Neuronal stem cell (in vitro differentiated cells): ENCODE measurements at places on chromosomes 11 and 22.

GRCh38 chr11:36467916-36468315 lies 42.2 kb downstream of the TRAF6 start:
- H3K27me3 ChIP-seq = no peaks in the 10 kb centered on the region
- no peak overlapping the region for H3K4me3 ChIP-seq
- DNase-seq = no peak
- H3K36me3 ChIP-seq = no peaks in the 10 kb centered on the region

GRCh38 chr22:43796567-43796966 lies 15.5 kb downstream of the EFCAB6 start:
- no peaks in the 10 kb centered on the region for H3K36me3 ChIP-seq
- H3K4me1 ChIP-seq = no peaks in the 10 kb centered on the region
- H3K4me3 ChIP-seq = no peak overlapping the region
- peak; percentile 18 for DNase-seq
- no peak overlapping the region for H3K27ac ChIP-seq
- no peaks in the 10 kb centered on the region for H3K27me3 ChIP-seq

DNA sequence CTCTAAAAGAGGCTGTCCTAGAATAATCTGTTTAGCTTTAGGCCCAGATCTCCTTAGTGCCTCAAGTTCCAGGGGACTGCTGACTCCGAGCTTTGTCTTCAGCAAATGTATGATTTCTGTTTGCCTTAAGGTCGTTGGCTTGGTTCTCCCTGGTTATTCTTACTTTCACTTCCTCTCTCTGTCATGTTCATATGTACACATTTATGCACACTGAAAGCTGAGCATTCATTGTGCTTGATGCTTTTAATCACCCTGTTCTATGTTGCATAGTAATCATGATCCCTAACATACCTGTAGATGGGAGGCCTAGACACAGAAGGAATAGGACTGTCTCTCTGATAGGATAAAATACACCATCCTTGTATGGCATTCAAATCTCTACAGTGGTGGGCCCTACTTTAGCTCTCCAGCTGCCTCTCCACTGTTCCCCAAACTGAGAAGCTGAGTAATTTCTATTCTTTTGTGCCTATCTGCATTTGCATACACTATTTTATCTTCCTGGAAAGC lies 7.2 kb downstream of the PPFIBP2 start:
- H3K4me3 ChIP-seq = no peak overlapping the region
- no peak for DNase-seq
- H3K27me3 ChIP-seq = no peaks in the 10 kb centered on the region
- H3K36me3 ChIP-seq = no peaks in the 10 kb centered on the region
- no peaks in the 10 kb centered on the region for H3K4me1 ChIP-seq
- no peak overlapping the region for H3K27ac ChIP-seq

GRCh38 chr11:102967497-102967896 lies 12.0 kb upstream of the MMP13 start:
- H3K4me1 ChIP-seq = no peaks in the 10 kb centered on the region
- H3K27ac ChIP-seq = no peak overlapping the region
- H3K36me3 ChIP-seq = no peaks in the 10 kb centered on the region

- DNase-seq = no peak
- H3K4me1 ChIP-seq = no peaks in the 10 kb centered on the region
- no peak overlapping the region for H3K27ac ChIP-seq
These were observed 82.3 kb downstream of the TBC1D22A start for GRCh38 chr22:46844606-46845210.

- peaks cover 11% of the 10 kb centered on the region for H3K27me3 ChIP-seq
- no peaks in the 10 kb centered on the region for H3K36me3 ChIP-seq
- no peak for DNase-seq
- H3K27ac ChIP-seq = no peak overlapping the region
- no peak overlapping the region for H3K4me3 ChIP-seq
These were observed 95.7 kb downstream of the OSBP2 start for GRCh38 chr22:30790366-30790765.

DNA sequence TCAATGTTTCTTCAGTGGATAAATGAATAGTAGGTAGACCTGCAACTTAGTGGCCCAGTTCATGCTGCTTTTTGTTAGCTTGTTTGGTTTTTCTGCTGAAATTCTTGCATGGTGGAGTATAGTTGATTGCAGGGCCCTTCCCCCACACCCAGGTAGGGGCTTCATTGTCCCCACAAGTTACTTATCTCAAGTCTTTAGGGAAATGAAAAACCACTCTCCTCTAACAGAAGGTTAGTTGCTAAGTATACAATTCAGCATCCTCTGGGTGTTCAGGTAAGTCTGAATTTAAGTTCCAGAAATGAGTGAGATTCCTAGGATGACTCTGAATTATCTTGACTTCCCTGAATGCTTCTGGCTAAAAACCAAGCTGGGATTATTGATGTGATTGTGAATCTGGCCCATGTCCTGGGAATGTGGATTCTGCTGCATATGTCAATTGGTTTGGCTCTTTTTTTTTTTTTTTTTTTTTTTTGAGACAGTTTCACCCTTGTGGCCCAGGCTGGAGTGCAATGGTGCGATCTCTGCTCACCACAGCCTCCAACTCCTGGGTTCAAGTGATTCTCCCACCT lies 40.3 kb downstream of the BCL2L13 start:
- DNase-seq = no peak
- no peaks in the 10 kb centered on the region for H3K27me3 ChIP-seq
- no peaks in the 10 kb centered on the region for H3K36me3 ChIP-seq
- no peak overlapping the region for H3K4me3 ChIP-seq

DNA sequence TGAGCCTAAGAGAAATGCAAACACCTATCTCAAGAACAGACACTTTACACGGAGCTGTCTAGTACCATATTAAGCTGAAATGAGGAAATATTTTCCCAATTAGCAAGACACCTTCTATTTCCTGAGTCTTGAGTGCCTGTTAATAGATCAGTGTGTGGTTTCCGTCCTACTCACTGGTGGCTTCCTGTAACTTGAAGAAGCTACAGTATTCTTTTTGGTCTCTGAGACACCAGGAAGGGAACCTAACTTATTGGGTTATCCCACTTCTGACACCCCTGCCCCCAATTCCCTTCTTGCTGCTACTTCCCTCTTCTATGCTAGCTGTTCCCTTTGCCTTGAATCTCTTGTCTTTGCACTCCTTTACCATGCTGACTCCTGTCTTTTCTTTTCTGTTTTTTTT lies 92.7 kb downstream of the FDX1 start:
- H3K27me3 ChIP-seq = no peaks in the 10 kb centered on the region
- no peaks in the 10 kb centered on the region for H3K4me1 ChIP-seq
- H3K4me3 ChIP-seq = no peak overlapping the region

DNA sequence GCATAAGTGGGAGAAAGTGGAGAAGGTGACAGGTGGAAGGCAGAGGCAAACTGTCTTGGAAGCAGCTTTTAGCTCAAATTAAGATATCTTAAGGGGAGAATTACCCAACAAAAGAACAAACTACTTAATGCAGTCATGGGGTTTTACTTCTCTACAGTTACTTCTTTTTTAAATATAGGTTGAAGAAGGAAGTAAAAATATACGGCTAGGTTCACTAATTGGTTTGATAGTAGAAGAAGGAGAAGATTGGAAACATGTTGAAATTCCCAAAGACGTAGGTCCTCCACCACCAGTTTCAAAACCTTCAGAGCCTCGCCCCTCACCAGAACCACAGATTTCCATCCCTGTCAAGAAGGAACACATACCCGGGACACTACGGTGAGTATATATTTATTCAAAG lies 40.8 kb downstream of the PDHX start:
- H3K27me3 ChIP-seq = no peaks in the 10 kb centered on the region
- H3K4me3 ChIP-seq = no peak overlapping the region
- no peaks in the 10 kb centered on the region for H3K4me1 ChIP-seq
- H3K36me3 ChIP-seq = no peaks in the 10 kb centered on the region
- no peak for DNase-seq

GRCh38 chr11:131409345-131409744 lies 38.9 kb downstream of the NTM start:
- no peak overlapping the region for H3K27ac ChIP-seq
- H3K27me3 ChIP-seq = no peaks in the 10 kb centered on the region
- H3K36me3 ChIP-seq = no peaks in the 10 kb centered on the region
- H3K4me3 ChIP-seq = no peak overlapping the region
- H3K4me1 ChIP-seq = no peaks in the 10 kb centered on the region

DNA sequence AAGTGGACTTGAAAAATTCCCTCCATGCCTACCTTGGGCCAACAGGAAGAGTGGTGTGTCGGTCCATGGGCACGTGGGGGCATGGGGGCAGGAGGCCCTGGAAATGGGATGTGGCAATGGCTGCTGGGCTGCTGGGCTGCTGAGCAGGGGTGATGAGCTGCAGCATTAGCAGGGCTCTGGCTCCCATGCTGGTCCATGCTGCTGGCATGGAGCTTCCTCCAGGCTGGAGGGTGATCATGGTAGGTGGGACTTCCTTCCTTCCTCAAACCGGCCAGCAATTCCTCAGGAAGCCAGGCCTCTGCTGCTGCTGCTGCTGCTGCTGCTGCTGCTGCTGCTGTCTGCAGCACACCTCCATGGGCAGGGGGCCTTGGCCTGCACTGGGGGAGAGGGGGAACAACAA lies 4.3 kb downstream of the RGL4 start:
- H3K4me3 ChIP-seq = no peak overlapping the region
- no peaks in the 10 kb centered on the region for H3K27me3 ChIP-seq
- no peak for DNase-seq
- no peak overlapping the region for H3K27ac ChIP-seq

DNA sequence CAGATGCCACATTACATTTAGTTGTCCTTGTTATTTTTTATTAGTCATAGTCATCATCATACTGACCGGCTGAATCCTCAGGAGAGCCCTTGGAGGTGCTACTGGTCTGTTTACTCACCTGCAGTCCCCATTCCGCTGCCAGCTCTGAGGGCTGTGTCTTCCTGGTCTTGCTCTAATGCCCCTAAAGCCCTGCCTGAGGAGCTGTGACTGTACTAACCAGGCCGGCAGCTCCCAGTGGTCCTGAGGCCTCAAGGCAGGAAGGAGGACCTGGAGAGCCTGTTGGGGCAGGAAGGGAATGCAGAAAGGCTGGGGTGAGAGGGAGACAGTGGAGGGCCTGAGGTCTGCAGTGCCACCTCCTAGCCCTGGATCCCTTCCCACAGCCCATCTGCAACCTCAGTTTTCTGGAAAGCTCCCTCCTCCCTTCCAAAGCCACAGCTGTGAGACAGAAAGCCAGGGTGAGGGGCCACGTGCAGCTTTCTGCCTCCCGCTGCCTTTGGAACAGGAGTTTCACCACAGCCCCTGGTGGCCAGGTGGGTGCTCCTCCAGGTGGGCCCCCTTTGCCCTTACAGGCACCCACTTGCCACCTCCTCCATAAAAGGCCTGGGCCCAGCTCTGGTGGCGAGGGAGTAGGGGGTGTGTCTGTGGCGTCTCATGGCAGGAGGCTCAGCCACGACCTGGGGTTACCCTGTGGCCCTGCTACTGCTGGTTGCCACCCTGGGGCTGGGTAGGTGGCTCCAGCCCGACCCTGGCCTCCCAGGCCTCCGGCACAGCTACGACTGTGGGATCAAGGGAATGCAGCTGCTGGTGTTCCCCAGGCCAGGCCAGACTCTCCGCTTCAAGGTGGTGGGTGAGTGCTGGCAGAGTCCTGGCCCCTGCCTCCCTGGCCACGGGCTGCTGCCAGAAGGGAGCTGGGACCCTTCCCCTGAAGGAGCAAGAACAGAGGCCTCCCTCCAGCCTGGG lies at the start of gene ZP1:
Gene ZP1 (plus strand): TSS at position 632 of the 960 bp plus-strand sequence. CDS start 20 bp downstream, at position 652.
- no peaks in the 10 kb centered on the region for H3K36me3 ChIP-seq
- no peak within 1 kb of the TSS for H3K27ac ChIP-seq
- peak within 1 kb of the TSS; percentile 41 for H3K4me3 ChIP-seq
- no peaks in the 10 kb centered on the region for H3K27me3 ChIP-seq

DNA sequence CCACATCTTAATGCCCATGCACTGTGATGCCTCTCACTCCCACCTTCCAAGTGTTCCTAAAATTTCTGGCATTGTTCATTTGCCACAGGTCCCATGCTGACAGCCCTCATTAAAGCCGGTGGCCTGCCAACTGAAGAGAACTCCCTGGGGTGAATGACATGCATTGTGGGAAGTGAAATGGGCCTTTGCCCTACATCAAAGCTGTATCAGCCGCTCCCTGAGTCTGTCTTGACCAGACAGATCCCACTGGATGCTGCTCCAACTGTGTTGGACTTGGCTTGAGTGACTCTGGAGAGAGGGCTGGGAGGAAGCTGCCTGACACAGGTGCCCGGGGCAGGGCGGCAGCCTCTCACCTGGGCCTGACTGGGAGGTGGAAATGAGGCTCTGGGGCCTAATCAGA lies 8.8 kb upstream of the SEC14L4 start:
- no peaks in the 10 kb centered on the region for H3K4me1 ChIP-seq
- no peaks in the 10 kb centered on the region for H3K36me3 ChIP-seq
- H3K27me3 ChIP-seq = no peaks in the 10 kb centered on the region
- no peak overlapping the region for H3K4me3 ChIP-seq
- no peak for DNase-seq

GRCh38 chr22:48256041-48256739 lies 1493.7 kb downstream of the TBC1D22A start:
- DNase-seq = no peak
- H3K4me1 ChIP-seq = peaks cover 19% of the 10 kb centered on the region
- no peak overlapping the region for H3K4me3 ChIP-seq
- no peak overlapping the region for H3K27ac ChIP-seq
- no peaks in the 10 kb centered on the region for H3K27me3 ChIP-seq
- H3K36me3 ChIP-seq = no peaks in the 10 kb centered on the region

- no peak for DNase-seq
- no peak overlapping the region for H3K4me3 ChIP-seq
- peaks cover 55% of the 10 kb centered on the region for H3K36me3 ChIP-seq
These were observed 33.5 kb upstream of the TXNRD2 start for GRCh38 chr22:19974935-19975706.

DNA sequence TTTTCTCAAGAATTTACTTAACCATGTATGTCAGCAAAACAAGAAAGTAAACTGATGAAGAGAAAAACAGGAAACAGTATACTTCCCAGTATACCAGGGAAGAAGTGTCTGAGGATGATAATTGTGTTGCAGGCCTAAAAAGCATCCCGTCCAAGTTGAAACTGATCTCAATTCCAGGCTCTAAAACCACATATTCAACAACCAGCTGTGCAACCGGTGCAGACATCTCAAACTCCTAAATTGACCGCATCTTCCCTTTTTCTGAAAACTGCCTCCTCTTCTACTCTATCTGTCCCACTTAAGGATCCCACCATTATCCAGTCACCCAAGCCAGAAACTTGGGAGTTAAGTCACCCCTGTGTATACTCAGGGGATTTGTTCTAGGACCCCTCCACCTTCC lies 47.2 kb downstream of the CCDC83 start:
- DNase-seq = no peak
- no peak overlapping the region for H3K27ac ChIP-seq
- H3K27me3 ChIP-seq = no peaks in the 10 kb centered on the region
- no peak overlapping the region for H3K4me3 ChIP-seq
- H3K4me1 ChIP-seq = no peaks in the 10 kb centered on the region
